ENCODE measurements at places on chromosomes 13 and 19.
A peak's percentile ranks its signal among the peaks of the same experiment; 100 is the strongest.

DNA sequence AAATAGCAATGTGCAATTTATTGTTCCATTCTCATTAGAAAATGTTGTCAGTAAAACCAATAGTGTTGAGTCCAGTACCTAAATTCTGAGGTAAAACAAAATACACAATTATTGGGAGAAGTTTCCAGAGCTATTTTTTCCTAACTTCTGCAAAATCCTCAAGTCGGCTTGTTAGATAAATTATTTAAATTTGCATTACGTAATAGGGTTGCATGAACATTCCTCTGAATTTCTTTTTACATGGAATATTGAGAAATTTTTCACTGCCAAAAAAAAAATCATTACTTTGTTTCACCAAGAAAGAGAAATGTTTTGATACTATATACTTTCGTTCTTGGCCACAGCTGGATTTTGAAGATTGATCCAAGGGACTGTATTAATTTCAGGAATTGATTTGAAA is 1.5 kb downstream of the ZNF507 start:
- DNase-seq, result no peak

DNA sequence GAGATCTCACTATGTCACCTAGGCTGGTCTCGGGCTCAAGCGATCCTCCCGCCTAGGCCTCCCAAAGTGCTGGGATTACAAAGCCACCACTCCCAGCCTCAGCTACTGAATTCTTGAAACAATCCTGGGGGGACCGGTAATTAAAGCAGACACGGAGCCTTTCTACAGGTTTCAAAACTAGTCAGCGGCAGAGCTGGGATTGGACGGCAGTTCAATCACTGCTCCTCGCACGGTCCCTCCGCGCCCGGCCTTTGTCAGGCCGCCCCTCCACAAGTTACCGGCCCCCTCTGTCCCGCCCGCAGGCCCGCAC is 229 bp downstream of the BORCS8 start:
- no peak for DNase-seq

DNA sequence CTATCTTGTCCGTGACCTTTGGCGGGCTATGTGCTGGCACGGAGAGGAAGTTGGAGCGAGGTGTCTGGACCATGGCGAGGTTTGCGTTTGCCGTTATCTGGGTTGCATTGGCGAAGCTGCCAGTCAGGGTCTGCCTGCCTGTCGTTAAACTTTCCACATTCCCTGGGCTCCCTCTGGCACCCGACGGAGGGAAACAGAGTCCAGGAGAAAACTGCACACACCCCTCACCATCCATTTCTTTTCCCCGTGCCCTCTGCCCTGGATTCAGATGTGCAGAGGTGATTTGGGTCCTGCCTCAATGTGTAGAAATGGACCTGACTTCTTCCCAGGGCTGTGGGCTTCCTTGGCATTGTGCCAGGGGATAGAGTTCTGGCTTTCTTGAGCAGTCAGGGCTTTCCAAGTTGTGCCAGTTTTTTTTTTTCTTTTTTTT is 142.4 kb downstream of the URI1 start:
- no peak for DNase-seq

GRCh38 chr19:38661996-38662395 is 14.5 kb downstream of the ACTN4 start:
- peak; percentile 78 for DNase-seq

DNA sequence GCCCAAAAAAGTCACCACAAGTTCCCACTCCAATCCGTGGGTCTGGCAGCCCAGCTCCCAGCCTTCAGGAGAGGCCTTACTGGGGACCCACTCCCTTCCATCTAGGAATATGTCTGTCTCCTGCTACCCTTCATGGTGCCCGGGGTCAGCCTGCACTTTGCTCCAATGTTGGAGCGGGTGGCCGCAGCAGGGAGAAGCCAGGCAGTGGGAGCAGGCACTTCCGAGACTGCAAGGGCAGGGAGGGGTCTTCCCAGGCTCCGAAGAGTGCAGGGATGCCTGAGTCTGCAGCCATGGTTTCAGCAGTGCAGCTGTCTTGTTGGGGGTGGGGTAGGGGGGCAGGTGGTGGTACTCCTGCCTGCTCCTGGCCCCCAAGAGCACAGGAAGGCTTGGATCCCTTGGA is 1616.2 kb downstream of the SLITRK5 start:
- no peak for DNase-seq

DNA sequence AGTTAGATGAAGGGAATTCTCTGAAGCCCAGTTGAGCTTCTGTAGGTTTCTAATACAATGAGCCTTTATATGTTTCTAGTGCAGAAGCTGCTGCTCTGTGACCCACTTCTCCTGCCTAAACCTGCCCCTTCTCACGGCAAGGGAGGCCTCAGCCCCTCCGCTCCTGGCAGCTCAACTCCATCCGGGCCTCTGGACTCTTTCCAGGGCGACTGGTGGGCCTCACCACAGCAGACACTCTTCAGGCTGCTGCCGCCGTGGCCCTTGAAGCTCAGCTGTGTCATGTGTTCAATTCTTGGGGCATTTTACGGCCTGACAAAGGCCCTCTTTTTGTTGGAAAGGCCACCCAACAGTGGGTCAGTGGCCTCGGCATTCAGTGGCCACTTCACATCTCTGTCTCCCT is 10.0 kb upstream of the C19orf33 start:
- no peak for DNase-seq

GRCh38 chr13:98370806-98371515 is 193.9 kb upstream of the RNF113B start:
- DNase-seq, result no peak

DNA sequence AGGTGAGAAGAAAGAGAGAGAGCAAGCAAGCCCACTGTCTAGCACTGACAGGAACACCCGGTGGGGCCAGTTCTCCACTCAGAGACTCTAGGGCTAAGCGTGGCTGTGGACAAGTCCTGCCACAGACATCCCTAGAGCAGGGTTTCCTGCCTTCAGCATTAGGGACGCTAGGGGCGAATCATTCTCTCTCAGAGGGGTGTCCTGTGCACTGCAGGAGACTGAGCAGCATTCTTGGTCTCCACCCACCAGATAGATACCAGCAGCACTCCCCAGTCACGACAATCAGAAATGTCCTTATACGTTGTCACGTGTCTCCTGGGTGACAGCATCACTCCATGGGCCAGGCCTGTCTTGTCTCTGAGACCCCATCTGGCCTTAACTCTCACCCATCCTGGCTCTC is 1.5 kb downstream of the OR10H1 start:
- no peak for DNase-seq

- peak; percentile 75 for DNase-seq
Measured at GRCh38 chr19:2461751-2462634, 5.2 kb upstream of the LMNB2 start.

GRCh38 chr13:33846303-33847062 is 28.5 kb downstream of the RFC3 start:
- no peak for DNase-seq

DNA sequence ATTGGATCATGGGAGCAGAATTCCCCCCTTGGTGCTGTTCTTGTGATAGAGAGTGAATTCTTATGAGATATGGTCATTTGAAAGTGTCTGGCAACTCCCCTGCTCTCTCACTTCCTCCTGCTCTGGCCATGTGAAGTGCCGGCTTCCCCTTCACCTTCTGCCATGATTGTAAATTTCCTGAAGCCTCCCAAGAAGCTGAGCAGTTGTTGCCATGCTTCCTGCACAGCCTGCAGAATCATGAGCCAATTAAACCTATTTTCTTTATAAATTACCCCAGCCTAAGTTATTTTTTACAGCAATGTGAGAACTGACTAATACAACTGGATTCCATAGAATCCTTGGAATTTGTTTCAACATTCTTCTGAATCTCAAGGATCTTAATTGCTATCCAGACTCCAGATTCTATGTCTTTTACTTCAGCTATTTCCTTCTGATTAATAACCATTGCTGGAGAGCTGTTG is 328.1 kb downstream of the SLITRK5 start:
- DNase-seq, result no peak

DNA sequence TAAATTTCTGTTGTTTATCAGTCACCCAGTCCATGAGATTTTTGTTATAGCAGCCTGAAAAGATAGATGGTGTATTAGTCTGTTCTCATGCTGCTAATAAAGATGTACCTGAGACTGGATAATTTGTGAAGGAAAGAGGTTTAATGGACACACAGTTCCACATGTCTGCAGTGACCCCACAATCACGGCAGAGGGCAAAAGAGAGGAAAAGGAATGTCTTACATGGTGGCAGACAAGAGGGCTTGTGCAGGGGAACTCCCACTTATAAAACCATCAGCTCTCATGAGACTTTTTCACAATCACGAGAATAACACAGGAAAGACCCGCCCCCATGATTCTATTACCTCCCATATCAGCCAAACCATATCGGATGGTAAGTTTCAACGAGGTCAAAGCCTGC is 309.2 kb downstream of the LIG4 start:
- DNase-seq, result no peak

- DNase-seq, result no peak
Measured at GRCh38 chr19:6424195-6424938, at the start of gene KHSRP. Gene KHSRP (minus strand): TSS chr19:6424811. CDS start chr19:6424701, 110 bp downstream.

GRCh38 chr13:23087880-23088279 is 92.9 kb upstream of the SGCG start:
- peak; percentile 31 for DNase-seq

DNA sequence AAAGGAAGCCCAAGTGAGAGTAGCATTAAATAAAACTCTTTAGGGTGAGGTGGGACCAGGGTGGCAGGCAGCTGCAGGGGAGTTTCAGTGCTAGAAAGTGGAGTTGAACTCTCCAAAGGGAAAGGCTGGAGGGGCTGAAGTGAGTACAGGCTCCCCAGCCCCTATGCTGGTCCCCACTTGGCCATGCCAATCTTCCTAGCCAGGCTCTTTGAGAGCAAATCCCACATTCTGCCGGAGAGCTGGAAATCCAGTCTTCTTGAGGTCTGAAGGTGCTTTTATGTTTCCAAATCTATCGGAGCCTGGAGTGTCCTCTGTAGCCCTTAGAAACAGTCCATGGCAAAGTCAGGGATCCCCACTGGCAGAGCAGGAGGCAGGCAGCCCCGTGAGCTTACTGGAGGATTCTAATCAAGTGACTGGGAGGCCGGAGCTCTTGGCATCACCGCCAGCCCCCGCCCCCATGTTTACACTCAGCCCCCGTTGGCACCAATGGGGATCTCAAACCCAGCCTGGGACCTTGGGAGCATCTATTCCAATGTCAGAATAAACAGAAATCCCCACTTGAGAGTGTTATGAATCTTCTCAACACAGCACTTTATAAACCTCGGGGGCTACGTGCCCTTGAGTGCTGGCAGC is 18.3 kb downstream of the ZNF536 start:
- DNase-seq, result no peak

DNA sequence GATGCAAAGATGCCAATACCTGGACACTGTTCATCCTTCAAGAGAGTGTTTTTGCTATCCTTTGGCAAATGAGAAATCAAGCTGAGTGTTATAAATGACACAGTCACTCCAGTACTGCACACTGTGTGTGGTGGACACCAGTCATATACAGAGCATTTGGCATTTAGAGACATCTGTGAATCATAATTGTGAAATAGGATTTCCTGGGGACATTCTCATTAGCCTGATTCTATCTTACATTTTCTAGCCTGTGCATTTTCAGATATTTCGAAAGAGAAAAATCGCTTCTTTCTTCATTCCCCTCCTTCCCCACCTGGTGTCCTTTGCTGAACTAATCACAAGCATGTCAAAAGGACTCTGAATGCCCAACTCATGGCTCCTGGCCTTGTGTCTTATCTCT is 781.0 kb upstream of the ARGLU1 start:
- DNase-seq, result no peak

DNA sequence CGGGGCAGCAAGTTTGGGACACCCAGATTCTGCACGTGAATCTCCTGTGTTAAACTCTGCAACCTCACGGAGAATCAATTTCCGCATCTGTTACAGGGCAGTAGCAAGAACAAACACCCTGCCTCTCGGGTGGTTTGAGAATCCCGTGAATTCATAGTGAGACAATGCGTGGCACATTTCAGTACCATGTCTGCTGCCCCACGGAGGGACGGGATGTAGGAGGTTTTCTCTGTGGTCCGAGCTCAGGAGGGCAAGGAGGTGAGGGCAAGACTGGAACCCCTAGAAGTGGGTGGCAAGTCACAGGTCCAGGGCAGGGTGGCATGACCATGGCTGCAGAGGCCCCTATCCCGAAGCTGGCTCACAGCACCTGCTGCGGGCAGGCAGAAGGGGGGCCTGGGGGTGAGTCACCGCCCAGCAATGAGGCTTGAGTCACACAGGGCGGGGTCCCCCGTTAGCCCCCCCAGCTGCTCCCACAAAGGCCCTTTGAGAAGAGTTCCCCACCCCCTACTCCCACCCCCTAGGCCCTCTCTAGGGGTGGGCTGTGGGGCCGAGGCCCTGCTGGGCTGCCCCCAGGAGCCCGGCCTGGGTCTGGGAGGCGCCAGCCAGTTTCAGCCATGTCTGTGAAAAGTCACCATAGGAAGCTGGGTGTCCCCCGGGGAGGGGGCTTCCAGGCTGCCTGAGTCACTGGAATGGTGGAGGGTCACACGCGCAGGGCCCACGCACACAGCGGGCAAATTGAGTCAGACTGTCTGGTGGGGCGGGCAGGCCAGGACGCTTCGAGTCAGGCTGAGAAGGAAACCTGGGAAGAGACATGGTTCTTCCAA is 25.8 kb upstream of the NANOS3 start:
- peak; percentile 80 for DNase-seq

DNA sequence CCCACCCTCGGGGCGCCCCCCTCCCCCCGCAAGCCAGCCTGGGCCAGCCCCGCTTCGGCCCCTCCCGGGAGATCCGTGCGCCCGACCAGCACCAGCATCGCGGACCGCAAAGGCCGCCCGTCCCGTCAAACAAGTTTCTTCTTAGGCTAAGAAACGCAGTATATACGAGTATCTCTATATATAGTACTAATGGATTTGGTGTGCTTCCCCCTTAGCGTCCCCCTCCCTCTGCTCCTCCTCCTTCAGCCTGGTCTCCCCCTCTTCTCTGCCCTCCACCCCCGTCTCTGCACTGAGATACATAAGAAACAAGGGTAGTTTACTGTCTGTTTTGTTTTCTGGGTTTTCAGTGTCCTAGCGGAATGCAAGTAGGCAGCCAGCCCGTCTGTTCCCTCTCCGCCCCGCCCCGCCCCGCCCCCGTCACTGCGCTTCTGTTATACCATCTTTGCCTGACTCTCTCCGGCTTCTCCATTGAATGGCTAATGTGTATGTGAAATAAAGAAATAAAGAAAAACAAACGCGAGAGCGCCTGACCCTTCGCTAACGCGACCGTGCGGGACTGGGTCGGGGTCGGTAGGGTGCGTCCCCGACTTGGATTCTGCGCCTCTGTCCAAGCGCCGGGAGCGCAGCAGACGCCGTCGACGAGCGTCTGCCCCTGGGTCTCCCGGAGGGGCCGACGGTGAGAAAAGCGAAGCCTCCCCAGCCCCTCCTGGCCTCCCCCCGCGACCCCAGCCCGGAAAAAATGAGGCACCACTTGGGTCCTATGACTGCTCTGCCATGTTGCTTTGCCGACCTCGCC is 4.2 kb downstream of the LYL1 start:
- DNase-seq, result peak; percentile 58

GRCh38 chr13:44819245-44819644 is 170.0 kb downstream of the NUFIP1 start:
- DNase-seq, result no peak

GRCh38 chr19:13133241-13133870 is 15.3 kb downstream of the NACC1 start:
- no peak for DNase-seq

- peak; percentile 91 for DNase-seq
Measured at GRCh38 chr19:44141191-44142058, at the start of gene ZNF234. Gene ZNF234 (plus strand): TSS chr19:44141554. CDS start chr19:44144633, 3,079 bp downstream.

- no peak for DNase-seq
Measured at GRCh38 chr19:29878973-29879654, 62.9 kb upstream of the URI1 start.

GRCh38 chr13:25738342-25739196 is 313.2 kb downstream of the SHISA2 start:
- peak; percentile 30 for DNase-seq
